ENCODE measurements at places on chromosomes 2 and 18.

DNA sequence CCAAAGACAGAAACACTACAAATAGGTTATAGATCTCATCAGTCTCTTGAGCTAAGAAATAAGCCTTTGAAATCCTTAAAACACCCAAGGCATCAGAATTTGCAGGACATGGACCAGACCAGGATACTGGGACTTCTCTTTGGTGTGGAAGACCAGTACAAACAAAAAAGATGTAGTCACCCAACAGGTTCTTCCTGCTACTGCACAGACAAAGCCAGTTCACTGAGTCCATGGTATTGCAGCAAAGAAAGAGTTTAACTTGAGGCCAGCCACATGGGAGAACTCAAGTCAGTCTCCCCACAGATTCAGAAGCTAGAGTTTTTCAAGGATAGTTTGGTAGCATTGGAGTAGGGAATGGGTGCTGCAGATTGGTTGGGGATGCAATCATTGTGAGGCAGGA, 169.6 kb upstream of the NDUFV2 start:
- no peak for DNase-seq

GRCh38 chr2:240503375-240503774, 54.4 kb downstream of the ANKMY1 start:
- DNase-seq = no peak

DNA sequence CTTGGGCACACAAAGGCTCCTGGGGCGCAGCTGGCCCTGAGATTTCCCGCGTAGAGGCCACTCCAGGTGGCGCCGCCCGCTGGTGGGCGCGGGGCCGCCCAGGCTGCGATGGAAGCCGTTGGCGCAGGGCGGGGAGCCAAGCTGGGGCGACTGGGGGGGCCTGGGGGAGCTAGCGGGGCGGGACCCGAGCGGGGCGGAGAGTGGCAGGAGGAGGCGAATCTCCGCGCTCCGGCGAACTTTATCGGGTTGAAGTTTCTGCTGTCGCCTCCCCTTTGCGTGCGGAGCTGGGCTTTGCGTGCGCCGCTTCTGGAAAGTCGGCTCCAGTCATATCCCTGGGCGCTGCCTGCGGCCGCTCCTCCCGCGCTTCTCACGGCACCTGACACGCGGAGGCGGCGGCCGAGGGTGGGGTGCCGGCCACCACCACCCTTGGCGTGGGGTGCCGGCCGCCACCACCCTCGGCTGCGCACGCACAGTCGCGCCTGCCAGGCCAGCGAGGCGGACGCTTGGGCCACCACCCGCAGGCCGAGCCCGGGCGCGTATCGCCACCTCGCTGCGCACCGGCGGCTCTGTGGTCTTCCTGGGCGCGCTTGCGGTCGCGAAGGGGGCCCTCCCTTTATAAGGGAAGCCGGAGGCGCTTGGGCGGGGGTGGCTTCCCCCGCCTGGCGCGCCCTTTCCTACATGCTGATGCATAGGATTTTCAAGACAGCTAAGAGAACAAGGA, 919 bp upstream of the CYP1B1 start:
- peak; percentile 64 for DNase-seq

DNA sequence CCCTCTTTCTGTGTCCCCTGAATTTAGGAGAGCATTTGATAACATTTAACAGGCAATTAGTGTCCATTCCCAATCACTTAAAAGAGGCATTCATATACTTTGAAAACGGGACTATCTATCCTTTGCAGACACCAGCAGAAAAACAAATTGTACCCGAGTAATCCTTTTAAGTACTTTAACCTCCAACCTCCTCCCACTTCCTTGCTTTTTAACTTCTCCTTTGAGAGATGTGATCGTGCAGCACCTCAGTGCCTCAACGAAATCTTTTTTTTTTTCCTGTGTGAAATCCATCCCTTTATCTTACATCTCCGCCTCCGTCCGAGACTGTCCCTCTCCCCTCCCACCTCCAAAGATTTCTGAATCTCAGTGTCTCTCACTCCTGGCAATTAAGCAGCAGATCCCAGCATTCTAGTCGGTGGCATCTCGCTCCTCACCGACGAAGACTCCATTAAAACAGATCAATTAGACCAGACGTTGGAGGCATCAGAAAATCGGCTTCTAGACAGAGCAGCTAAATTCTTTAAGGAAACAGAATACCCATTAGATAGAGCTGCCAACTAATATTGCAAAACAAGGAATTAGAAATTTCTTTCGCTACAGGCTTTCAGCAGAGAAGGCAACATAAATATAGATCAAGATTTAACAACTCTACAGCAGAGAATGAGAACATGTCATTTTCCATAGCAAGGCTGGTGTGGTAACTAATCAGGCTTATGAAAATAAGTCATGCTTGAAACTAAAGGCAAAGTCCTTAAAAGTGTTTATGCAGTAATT, 1.9 kb upstream of the TMEFF2 start:
- DNase-seq = no peak

- no peak for DNase-seq
These were observed 137.6 kb downstream of the UPP2 start for GRCh38 chr2:158239271-158239670.

DNA sequence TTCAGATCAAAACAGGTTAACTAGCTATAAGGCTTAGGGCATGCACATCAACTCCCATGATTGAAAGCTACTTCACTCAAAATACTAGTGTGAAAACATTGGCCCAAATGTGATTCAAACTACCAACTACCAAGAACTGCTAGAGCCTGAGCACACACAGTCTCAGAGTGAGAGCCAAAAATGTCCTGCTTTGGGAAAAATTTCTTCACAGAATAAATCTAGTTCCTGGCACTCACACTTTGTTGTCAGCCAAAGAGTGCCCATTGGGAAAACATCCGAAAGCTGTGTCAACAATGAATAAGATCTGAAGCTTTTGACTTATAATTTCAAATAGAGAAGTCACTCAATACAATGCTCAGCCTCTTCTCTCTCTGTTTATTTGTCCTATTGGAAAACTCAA, 182.7 kb downstream of the LRATD1 start:
- DNase-seq = no peak

- DNase-seq = no peak
These were observed 109.6 kb upstream of the FSIP2 start for GRCh38 chr2:185628985-185629384.

GRCh38 chr18:8801263-8801901, 96.0 kb downstream of the MTCL1 start:
- DNase-seq = no peak

GRCh38 chr18:35143622-35144596, 96.9 kb upstream of the ZNF397 start:
- peak; percentile 55 for DNase-seq

DNA sequence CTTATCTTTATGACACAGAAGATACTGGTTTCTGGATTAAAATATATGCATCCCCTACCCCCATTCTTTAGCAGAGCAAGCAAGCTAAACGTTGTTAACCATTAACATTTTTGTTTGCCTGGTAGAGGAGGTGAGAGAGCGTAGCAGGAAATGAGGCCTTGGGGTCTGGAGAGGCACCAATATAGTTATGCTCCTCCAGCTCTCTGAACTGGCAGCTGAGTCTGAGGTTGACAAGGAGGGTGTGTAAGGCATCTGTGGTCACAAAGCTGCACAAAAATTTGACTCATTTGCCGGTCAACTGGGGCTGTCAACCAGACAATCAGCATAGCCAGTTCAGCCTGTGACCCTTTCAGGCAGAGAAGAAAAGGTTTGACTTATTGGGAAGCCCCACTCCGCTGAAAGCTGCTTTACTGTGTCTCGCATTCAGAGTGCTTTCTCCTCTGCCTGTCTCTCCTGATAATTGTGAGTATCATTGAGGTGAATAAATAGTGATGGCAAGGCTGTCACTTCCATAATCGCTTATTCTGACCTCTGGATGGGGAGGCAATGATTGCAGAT, 647.5 kb upstream of the SETBP1 start:
- DNase-seq = no peak

DNA sequence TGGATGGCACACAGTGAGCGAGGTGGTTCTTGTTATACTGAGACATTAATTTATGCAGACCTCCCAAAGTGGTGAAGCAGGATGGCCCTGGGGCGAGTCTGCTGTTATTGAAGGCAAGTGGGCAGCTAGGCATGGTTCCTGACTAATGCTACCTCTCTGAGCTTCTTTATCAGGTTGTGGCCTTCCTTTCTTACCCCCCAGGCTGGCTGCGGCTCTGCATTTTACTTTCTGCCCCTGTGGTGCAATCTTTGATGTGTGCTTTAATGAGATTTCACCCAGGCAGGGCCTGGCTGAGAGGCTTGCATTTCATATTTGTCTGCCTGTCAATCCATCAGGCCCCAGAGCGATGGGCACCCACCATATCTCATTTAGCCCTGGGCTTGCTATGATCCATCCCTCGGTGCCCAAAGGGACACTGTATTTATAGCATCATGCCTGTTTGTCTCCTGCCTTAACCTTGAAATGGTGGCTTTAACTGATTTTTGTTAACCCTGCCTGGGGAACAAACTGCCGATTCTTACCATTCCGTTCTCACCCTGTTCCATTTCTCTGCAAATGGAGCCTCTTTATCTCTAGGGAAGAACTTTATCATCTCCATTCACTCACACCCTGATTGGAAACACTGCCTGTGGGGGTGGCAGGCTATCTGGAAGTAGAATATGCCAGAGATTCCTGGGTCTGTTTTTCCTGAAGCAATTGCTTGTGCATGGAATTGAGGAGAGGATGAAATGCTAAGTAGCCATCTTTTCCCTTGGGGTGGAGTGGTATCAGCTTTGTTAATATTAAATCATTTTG, 316.2 kb upstream of the THSD7B start:
- DNase-seq = no peak

- no peak for DNase-seq
These were observed 44.3 kb downstream of the MFSD6 start for GRCh38 chr2:190452433-190452832.

- peak; percentile 18 for DNase-seq
These were observed 220.0 kb downstream of the LDLRAD4 start for GRCh38 chr18:13438507-13439056.

GRCh38 chr18:2091937-2092336, 479.4 kb downstream of the METTL4 start:
- DNase-seq = no peak

- no peak for DNase-seq
These were observed 254.7 kb downstream of the VAPA start for GRCh38 chr18:10168477-10168876.

- DNase-seq = peak; percentile 64
These were observed 908 bp downstream of the ERLEC1 start for GRCh38 chr2:53787614-53788289.

- DNase-seq = no peak
These were observed 337.8 kb upstream of the CDH2 start for GRCh38 chr18:28514699-28515098.

- DNase-seq = no peak
These were observed 220.3 kb upstream of the PXDN start for GRCh38 chr2:1964659-1965058.

- DNase-seq = no peak
These were observed 18.6 kb downstream of the SMAD2 start for GRCh38 chr18:47911877-47912276.

DNA sequence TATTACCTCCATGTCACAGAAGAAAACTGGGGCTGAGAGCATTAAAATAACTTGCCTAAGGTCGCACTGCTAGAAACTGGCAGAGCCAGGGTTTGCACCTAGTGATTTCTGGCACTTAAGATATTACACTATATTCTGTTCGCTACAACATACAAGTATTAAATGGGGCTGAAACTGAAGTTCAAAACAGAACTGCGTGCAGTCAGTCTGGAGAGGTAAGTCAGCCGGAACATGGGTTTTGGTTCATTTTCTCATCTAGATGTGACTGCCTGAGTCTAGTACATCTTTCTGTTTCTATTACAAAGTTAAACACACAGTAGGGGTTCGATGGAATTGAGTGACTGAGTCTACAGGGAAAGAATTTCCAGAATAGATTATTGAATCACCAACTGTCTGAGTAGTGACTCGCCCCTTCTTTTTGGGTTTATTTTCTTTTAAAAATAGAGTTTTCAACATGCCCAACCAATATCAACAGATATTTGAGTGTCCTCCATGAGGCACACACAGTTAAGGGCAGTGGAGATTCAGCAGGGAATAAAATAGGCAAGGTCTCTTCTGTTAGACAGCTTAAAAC, 150.8 kb downstream of the RNF152 start:
- DNase-seq = no peak

DNA sequence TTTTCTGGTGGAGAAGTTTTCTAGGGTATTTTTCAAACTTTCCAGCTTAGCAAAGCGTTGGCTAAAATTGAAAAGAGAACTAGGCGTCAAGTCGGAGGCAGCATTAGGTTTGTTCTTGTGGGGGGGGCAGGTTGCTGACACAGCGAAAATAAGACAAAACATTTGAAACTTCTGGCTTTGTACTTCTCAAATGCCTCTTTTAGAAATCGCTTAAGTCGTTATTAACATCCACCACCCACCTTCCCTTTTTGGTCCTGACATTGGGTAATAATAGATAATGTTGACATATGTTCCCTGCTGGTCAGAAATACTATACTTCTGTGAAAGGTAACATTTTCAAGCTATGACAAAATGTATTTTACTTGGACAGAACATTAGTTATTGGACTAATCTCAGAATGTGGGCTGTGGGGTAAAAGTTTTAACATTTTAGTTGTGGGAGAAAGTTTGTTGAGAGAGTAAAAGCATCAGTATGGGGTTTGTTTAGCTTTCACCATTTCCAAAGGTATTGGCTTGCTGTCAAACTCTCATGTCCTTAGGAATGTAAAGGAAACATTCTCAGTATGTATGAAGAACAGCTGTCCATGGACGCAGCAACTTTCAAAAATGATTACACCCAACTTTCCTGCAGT, 88.1 kb upstream of the ZEB2 start:
- peak; percentile 94 for DNase-seq

DNA sequence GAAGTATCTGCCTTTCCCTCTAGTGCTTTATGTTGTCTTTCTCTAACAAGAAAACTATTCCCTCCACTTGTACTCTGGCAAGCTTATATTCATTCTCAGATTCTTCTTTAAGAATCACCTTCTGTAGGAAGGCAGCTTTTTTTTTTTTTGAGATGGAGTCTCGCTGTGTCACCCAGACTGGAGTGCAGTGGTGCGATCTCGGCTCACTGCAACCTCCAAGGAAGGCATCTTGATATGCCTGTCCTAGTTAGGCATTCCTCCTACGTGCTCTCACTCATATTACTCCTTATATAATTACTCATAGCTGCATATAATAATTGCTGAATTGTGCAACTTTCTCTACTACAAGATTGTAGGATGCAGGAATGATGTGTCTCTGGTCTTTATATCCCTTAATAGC, 15.8 kb downstream of the NDUFS1 start:
- no peak for DNase-seq

Measured in inflammatory macrophage treated with lipopolysaccharide for 1 hour (primary cell).